ENCODE measurements at places on chromosomes 16 and 17.

DNA sequence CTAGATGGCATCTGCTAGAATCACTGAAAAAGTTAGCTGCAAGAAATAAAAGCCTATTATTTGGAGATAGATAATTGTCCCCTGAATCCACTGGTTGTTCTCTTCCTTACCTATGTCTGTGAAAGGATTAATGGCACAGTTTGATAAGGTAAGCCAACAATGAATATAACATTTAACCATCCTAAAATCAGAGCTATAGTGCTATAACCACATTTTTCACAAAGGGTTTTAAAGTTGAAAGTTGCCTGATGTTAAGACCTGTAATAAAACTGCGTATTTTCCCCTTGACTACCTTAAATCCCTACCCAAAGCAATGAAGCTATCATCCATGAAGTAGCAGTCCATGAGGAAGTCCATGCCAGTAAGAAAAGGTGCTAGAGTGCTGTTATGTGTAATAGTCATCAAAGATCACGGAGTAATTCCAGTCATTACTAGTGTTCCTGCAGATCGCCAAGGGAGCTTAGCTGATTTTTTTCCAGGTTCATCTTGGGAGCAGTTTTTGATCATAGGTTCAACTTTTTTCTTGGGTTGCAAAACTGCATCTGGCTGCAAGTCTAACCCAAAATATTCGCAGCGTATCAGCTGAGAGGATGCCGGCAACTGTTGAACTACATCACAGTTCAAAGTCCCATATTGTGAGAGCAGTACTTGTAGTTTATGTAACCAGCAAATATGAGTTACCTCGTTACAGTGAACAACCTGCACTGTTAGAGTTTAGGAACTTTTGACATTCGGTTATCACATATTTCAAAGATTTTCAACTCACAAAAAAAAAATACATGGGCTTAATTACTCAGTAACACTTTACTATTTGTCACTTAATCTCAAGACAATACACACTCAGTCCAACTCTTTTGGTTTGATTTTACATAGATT is 18.2 kb upstream of the RSL1D1 start:
- DNase-seq = no peak

GRCh38 chr16:7548796-7549318 is 216.2 kb downstream of the RBFOX1 start:
- DNase-seq = no peak

- DNase-seq = peak; percentile 53
Measured at GRCh38 chr16:88743693-88744576, 37.6 kb downstream of the CTU2 start.

DNA sequence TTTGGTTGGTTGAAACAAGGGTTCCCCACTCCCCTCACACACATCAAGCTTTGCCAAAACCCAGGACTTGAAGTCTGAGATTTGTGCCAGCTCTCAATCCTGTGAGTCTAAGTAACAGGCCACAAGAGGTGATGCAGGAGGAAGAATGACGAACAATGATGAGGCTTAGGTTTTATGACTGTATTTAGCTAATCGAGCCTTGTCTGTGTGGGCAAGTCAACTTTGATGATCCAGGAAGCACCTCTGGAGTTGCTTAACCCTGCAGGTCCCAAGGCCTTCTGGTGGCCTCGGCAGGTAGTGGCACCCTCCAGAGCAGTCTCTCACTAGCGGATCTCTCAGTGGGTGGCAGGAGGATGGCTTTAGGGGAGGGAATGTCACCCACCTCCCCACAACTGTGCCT is 28.7 kb downstream of the CDK5RAP3 start:
- DNase-seq = peak; percentile 73

DNA sequence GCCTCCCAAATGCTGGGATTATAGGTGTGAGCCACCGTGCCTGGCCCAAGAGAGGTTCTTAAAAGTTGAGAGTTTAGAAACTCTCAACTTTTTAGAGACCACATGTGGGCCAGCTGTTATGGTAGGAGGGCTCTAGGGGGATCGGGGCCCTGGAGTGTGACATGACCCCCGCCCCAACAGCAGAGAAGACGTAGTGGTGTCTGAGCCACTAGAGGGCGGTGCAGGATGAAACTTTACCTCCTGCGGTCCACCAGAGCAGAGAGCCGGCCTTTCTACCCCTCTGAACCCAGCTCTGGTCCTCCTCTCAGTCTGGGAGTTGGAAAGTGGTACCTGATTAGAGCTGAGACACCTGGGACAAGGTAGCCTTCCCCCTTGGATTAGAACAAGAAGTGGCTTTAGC is 7.4 kb downstream of the CDK5RAP3 start:
- DNase-seq = peak; percentile 56

GRCh38 chr16:58793366-58793765 is 59.2 kb upstream of the GOT2 start:
- DNase-seq = no peak

GRCh38 chr17:60514053-60514452 is 12.0 kb downstream of the APPBP2 start:
- DNase-seq = no peak

GRCh38 chr17:74779948-74780400 is 3.8 kb upstream of the NAT9 start:
- peak; percentile 78 for DNase-seq

- no peak for DNase-seq
Measured at GRCh38 chr16:56245197-56245596, 53.9 kb downstream of the GNAO1 start.

GRCh38 chr17:19714542-19715411 is 1.6 kb downstream of the SLC47A2 start:
- DNase-seq = no peak
